ENCODE measurements at places on chromosomes 7 and 10. TPM values are rescaled to one million over a fixed set of nuclear protein-coding genes. Genes with fewer than 3 reads are reported as not detected.

Gene TAF3
- 3.4 TPM for total RNA-seq

Gene TSPAN12
- total RNA-seq: 17.3 TPM

Gene HOXA10
- total RNA-seq: not detected

DNA sequence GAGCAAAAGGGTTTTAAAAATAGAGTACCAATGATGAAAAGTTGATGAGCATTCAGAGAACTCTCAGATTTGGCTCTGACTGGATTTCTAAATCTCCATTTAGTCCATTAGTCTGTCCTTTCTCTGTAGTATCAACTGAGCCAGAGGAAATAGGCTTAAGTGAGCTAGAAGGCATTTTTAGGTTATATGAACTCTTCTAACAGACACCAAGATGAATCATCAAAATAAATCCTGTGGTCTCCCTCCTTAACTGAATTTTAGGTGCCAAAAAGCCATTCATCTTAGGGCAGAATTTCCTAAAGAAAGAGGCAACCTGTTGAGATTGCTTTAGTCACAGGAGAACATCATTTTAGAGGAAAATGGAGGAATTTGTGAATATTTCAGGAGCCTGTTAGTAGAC lies 305.1 kb downstream of the AUTS2 start:
- no peak for DNase-seq

GRCh38 chr7:160958-161725 lies 31.2 kb upstream of the FAM20C start:
- no peak for DNase-seq

GRCh38 chr10:132588301-132589013 lies 50.9 kb downstream of the INPP5A start:
- DNase-seq: no peak

GRCh38 chr10:116913695-116914094 lies 64.4 kb downstream of the ENO4 start:
- no peak for DNase-seq
